ENCODE measurements at places on chromosomes 1 and 21.

DNA sequence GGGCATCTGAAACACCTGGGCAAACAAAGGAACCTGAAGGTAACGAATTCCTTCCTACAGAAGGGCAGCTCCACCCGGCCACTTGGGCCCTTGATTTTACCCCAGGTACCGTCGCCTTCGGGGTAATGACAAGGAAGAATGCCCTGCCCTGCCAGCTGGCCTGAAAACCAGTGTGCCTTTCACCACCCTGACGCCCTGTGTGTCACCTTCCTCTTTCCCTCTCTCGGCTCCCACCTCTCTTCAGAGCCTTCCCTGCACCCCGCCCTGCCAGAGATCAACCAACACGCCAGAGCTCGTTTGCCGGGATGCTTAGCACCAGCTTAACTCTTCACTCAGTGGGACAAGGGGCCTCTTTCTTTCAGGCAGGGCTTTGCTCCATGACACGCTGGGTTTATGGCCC, 86.0 kb downstream of the SIM2 start:
- DNase-seq, result no peak

GRCh38 chr1:62728963-62729362, 40.8 kb upstream of the DOCK7 start:
- DNase-seq, result no peak

GRCh38 chr1:201914456-201915235, 25.9 kb downstream of the SHISA4 start:
- no peak for DNase-seq

DNA sequence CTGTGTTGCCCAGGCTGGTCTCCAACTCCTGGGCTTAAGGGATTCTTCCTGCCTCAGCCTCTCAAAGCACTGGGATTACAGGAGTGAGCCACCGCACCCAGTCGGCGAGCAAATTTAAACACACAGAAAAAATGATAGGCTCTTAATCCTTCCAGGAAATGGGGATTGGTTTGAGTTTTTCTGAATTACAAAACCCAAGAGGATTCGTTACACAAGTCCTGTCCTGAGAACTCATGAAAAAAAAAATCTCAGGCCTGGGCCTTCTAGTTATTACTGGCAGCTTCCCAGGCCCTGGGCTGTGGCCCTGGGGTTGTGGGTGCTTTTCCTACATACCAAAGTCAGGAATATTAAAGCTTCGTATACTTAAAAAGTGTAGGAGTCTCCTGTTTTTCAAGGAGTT, 6.3 kb upstream of the IFNGR2 start:
- no peak for DNase-seq

DNA sequence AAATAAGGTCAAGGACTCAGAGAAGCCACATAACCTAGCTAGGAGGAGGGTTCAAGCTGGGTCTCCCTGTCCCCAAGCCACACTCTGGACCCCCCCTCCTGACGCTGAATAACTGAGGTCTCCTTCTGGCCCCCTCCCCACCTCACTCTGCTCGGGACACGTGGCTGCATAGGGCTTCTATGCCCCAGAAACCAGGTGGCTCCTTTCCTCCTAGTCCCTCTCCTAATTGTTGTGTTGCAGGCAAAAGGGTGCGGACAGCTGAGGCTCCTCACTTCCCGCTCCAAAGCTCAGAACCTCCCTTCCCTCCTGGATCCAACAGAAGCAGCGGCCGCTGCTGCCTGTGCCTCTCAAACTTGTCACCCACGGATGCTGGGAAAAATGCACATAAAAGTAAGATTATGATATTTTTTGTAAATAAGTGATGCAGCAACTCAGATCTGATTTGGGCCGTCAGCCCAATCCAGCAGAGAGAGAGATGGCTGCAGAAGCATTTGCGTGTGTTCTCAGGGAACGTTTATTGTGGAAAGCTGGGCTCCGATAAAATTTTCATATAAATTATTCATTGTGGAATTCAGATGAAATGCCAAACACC, 40.8 kb upstream of the C1orf174 start:
- no peak for DNase-seq

- no peak for DNase-seq
These were observed 311.1 kb downstream of the AJAP1 start for GRCh38 chr1:4965346-4966075.

DNA sequence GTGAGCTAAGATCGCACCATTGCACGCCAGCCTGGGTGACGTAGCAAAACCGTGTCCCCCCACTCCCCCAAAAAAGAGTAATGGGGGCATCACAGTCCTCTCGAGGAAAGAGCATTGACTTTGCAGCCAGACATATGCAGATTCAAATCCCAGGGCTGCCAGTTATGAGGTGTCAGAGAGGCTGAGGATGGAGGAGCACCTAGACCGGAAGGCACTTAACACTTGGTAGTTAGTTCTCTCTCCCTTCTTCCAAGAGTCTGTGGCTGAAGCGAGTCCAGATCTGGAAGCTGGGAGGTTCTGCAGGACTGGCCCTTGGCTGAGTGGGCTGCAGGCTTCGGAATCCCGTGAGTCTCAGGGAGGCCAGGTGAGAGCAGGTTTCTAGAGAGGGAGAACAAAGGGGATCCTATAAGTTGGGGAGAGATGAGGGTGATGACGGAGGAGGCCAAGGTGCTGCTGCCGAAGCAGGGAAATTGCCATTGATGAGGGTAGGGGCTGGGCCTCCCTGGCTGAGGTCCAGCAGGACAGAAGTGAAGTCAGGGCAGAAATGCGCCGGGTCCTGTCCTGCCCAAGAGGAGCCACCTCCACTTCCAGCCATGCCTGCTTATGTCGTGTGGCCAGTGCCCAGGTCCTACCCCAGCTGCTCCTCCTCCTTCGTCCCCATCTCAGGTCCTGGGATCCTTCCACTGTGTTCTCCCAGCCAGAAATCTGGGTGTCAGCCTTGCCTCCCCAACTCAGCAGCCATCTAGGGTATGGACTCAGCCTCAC, 13.3 kb upstream of the SPOCD1 start:
- DNase-seq, result no peak

DNA sequence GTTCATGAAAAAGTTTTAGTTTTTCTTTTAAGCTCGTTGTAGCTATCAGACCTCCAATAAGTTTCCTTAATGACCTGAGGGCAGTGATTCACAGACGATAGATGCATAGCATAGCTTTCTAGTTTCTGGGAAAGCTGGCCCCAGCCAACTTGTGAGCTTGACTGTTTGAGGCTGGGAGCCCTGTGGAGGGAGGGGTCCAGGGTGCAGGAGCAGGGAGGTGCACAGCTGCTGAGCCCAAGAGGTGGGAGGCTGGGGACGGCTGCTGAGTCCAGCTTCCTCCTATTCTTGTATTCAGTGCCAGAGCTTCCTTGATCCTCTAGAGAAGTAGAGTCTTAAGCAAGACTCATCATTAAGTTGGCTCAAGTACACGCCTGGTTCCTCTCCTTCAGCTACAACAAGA, 11.0 kb upstream of the AVPR1B start:
- DNase-seq, result no peak

DNA sequence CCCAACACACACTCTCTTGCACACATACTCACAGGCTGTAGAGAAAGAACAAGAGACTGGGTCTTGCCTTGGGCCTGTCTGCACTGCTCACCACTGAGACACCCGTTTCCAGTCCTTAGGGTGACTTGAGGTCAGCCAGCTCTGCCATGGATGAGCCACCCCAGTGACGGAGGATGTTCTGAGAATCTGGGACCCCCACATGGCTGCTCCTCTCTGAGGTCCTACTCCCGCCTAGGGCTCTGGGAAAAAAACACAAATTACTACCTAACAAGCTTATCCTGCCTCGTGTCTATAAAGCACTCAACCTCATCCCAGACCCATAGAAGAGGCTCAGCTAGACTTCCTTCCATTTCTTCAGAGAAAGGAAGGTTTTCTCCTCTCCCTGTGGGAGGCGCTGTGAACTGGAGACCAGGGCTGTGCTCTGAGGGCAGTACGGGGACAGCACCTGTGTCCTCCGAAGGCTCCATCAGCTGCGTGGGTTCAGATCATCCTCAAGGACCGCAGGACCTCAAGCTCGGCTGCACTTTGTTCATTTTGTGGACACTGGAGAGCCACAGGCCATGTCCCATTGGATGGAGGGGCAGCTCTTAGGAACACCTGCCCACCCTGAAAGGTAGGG, 4.3 kb upstream of the CLEC20A start:
- DNase-seq, result no peak

DNA sequence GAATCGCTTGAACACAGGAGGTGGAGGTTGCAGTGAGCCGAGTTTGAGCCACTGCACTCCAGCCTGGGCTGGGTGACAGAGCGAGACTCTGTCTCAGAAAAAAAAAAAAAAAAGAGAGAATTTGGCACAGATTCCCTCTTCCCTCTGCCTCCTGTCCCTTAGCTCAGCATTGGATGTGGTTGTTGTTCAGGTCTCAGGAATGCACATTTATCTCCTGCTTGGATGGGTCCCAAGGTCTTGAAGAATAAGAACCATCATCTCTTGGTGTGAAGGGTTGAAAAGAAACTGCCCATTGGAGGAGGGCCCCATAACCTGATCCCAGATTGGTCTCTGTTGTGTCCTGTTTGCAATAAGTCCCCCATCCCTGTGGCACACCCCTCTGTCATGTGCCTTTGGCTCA, 34.9 kb downstream of the UBIAD1 start:
- no peak for DNase-seq

- DNase-seq, result no peak
These were observed 83.5 kb upstream of the GREM2 start for GRCh38 chr1:240695416-240695815.

DNA sequence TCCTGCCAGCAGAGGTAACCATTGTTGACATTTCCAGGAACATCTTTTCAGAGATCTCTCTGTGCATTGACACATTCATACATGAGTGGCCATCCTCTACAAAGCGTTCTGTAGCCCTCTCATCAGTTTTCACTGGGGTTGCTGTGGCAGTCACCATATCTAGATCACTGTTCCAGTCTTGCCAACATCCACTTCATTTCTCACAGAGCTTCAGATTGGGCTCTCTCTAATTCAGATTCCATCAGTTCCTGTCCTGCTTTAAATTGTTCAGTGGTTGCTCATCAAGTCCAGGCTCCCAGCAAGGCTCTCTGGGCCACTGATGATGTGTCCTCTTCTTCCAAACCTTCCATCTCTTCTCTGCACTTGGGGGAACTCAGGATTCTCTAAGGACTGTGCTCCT, 173.7 kb downstream of the KCNJ6 start:
- no peak for DNase-seq

DNA sequence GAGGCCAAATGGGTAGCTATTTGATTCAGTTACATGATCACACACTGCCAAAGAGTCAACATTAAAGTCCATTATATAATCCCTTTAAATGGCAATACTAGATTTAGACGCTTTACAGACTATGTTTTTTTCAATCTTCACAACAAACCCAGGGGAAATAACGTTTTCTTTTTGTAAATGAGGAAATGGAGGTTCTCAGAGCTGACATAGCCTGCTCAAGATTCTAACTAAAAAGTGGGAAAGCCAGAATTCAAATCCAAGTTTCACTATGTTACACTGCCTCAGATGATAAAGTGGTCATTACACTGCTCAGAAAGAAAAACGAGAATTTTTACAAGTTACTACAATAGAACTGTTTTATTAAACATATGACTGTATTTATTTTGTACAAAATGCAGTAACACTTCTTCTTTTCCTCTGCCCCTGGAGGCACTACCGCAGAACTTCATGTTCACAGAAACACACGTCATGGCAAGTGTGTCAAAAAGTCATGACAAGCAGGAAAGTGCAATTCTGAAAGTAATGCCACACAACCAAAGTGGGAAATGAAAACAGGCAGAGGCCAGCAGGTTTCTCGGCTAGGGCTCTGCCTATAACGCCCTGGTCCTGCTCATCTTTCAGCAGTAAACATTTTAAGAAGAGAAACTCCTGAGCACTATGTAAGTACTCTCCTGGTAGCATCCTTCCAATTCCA, 19.0 kb downstream of the THEMIS2 start:
- DNase-seq, result no peak

DNA sequence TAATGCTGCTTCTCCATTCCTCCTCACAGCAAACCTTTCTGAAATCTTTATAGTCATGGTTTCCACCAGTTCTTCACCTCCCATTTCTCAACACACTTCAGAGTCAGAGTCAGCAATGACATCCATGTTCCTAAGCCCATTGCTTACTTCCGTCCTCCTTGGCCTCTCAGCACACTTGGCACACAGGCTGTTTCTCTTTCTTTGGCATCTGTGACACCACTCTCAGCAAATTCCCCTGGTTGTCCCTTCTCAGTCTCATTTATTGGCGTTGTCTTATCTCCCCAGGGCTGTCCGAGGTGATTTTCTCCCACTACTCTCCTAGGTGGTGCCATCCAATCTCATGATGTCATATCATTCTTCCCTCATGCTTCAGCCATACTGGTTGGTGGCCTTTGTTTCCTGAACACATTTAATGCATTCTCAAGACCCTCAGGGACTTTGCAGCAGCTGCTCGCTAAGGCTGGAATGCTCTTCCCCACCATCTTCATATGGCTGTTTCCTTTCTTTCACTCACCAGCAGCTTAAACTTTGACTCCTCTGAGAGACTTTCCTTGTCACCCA, 3.3 kb upstream of the LGALS8 start:
- no peak for DNase-seq

DNA sequence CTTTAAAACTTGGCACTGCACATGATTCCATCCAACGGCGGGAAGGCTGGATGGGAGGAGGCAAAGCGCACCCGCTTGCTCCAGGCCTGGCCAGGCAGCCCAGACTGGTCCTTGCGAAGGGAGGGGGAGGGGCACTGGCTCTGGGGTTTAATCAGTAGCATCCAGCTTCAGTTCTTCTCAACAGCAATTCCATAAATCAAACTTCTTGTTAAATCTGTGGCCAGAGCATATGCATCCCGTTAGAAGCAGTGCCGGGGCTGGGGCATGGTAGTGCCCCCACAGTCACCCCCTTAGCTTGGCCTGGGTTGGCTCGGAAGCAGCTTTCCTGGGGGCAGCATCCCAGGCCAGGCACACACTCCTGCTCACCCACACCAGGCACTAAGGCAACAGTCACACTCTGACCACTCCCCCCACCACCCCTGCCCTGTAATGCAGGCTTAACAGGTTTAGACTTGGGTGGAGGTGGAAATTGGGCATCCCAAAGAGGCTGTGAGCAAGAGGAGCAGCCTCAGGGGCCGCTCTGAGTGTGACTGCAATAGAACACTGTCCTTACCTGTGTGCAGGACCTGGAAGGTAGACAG, 94.1 kb upstream of the CASZ1 start:
- no peak for DNase-seq

GRCh38 chr1:79376106-79376505, 369.6 kb upstream of the ADGRL4 start:
- no peak for DNase-seq

- no peak for DNase-seq
These were observed 21.9 kb downstream of the CLSTN1 start for GRCh38 chr1:9801909-9802308.

DNA sequence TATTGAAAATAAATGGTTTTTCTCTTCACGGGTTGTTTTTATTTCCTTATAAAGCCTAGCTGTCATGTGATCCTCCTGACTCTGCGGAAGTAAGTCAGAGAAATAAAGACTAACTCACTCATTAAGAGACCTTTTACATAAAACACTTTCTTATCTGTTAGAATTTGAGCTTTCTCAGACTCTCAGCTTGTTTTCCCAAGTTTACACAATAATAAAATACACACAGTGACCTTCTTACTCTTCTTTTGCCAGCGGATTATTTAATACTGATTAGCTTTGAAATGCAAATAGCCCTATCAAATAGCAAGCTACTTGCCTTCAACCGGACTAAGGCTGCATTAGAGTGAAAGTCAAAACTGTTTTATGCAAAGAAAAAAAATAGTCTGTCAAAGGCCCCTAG, 45.5 kb upstream of the CXADR start:
- DNase-seq, result no peak

Data from NCI-H1436 treated with DMSO at 0.1 percent for 48 hours (cell line).